Stimulated activated CD8-positive, alpha-beta memory T cell treated with anti-CD3 and anti-CD28 coated beads, Interleukin-15, amount 100 ng/mL, for 24 hours (primary cell): ENCODE measurements at places on chromosomes 2 and 18.

DNA sequence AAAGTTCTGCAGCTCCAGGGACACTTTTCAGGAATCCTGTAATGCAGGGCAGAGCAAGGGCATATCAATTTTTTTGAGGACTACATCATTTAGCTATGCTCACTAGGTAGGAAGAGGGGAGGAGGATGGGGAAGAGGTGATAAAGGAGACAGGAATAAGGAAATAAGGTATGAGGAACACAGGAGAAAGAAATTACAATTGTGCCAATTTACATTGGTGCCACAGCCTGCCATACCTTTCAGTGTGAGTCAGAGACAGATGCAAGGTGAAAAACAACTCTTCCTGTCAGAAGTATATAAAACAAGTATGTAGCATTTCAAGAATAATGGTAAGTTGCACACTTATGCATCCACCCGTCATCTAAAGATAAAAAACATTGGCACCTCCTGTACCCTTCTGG lies 5.4 kb upstream of the MRPS9 start:
- no peak for DNase-seq

DNA sequence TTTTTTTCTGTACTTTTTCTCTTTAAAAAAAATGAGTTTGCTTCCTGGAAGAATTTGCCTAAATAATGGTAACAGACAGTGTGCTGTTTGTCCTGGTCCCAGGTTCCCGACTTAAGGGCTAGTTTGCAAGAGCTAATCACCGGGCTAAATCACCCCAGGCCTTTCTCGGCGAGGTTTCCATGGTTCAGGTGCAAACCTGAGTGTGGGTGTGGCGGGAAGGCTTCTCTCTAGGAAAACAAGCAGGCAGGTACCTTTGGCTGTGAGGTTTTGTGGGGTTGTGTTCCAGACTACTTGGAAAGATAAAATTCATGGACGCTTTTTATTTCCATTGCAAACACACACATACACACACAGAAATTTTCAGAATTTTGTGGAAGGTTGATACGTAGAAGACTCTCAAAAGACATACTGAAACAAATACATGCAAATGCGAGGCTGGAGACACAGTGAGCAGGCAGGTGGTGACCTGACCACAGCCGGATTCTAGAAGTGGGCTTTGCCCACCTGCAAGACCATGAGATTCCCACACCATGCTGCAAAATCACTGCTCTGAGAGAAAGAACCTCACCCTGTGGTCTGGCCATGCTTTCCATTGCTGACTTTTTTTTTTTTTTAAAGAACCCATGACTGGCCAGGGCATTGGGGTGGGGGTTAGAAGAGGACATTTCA lies 815 bp downstream of the CNDP1 start:
- no peak for DNase-seq

DNA sequence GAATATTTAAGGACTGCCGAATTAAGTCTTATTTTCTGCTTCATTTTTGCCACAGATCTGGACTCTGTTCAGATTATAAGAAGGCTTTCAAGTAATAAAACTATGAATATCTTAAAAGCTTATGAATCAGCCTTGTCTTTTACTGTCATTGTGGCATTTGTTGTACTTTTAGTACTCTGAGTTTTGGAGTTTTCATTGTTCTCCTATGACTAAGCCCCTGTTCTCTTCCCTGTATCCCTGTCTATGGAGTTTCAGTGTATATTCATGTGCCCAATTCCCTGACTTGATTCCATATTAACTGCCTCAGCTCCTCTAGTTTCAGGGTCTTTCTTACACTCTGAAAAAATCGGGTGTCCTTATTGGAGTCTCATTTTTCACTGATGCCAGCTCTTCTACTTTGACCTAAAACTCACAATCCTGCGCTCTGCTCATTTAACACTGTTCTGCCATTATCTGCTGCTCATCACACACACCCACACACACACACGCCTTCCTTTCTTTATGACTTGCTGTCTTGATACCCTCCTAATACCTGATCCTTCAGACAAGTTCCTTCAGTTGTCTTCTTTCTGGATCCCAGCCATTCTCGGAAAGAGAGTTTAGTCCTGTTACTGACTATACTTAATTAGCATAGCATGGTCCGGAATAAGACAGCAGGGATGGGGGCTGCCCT lies 511.8 kb downstream of the CPS1 start:
- DNase-seq = no peak

- DNase-seq = no peak
Measured at GRCh38 chr2:216539791-216540241, 41.2 kb downstream of the RPL37A start.

DNA sequence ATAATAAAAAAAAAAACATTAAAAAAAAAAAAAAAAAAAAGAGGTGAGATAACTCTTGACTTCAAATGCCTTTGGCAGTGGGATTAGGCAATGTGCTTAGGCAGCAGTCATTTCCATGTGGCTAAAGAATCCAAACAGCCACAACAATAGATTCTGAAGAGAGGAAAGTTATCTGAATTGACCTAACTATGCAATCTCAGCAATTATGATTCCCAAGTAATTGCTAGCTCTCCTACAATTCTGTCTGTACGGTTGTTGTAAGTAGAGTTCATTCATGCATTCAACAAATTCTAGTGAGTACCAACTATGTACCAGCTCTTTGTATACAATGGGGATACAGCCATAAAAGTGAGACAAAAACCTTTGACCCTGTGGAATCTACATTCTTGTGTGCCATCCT lies 3.6 kb downstream of the SRD5A2 start:
- no peak for DNase-seq

- no peak for DNase-seq
Measured at GRCh38 chr2:70655786-70656185, 102.2 kb upstream of the TGFA start.

DNA sequence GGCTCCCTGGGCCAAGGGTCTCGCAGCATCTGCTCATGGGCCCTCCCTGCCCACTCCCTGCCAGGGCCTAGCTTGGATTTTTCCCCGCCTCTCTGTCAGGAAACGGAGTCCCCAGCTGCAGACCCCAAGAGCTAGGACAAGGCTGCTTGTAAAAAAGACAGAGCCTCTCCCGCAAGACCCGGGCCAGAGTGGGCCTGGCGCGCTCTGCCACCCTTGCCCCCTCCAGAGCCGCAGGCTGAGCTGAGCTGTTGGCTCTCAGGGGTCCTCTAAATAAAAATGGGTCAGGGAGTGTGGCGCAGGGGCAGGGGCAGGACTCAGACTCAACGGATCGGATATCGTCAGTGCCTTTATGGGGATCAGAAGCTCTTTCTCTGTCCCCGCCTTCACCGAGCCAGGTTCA lies 112.6 kb downstream of the CABLES1 start:
- no peak for DNase-seq

DNA sequence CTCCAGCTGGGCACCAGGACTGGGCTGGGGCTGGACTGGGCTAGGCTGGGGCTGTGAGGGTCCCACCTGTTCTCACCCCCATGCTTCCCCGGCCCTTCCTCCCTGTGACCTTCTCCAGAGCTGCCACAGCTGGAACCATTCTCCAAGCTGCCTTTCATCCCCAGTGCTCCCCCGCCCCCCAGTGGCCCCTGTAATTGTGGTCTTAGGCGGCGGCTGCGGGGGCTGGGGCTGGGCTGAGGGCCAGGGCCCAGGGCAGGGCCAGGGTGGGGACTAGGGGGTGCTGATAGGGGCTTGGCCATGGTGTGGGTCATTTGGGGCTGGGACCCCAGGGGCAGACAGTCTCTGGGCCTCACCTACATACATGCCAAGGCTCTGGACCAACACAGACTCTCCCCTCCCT lies 2.8 kb upstream of the WNT10A start:
- no peak for DNase-seq

- DNase-seq = no peak
Measured at GRCh38 chr18:47120428-47120827, 29.9 kb downstream of the HDHD2 start.

DNA sequence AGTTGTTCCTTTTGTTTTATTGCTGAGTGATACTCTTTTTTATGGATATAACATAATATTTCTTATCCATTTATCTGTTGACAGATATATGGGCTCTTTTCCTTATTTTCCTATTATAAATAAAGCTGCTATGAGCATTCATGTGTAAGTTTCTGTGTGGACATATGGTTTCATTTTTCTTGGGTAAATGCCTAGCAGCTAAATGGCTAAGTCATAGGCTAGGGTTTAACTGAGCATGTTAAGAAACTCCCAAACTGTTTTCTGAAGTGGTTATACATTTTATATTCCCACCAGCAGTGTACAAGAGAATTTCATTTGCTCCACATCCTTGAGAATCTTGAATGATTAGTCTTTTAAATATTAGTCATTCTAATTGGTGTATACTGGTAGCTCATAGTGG lies 786.6 kb upstream of the CDH2 start:
- no peak for DNase-seq
